Fibroblast of skin of right biceps (primary cell): ENCODE measurements at places on chromosomes 13 and 19.

DNA sequence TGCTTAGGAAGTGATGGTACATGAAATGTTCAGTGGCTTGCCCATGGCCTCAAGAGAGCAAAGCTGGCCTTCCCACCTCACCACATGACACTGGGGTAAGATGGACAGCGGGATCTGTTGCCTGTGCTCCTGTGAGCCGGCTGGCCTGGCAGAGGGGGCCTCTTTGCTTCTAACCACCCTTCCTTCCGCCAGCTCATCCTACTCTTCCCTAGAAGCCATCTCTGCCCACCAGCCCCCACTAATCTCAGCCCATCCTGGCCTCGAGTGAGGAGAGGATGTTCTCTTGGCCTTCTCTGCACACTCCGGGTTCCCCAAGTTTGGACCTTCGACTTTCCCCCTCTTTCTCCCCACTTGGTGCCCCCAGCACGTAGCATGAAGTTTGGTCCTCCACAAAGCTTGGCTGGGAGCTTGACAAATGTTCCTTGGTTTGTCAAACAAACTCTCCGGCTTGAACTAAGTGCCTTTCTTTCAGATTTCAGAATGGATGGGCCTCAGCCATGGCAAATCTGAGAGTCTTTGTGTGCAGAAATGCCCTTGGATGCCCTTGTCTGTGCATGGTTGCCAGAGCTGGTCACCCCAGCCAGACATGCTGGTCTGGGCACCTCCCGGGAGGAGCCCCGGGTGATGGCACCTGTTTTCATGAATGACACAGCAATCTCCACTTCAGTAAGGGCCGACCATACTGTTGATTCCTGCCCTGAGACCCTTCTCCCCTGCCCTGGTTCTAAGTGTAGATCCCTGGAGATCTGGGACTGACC is 145.5 kb downstream of the URI1 start:
- DNase-seq, result no peak

DNA sequence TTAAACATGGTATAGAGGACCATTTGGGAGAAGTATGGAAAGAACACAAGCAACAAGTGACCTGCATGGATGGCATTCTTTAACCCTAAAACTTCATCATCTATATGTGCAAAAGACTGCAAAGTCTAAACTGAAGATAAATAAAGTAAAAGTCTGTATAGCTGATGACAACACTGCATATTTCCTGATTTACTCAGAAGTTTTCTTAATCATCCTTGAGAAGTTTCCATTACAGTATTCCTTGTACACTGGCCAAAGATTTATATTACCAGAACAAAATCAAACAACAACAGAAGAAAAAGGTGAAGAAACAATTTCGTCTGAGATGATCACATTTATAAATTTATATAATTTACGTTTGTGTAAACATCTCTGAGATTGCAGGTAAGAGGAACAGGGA is 805.7 kb downstream of the PCDH9 start:
- peak; percentile 73 for DNase-seq

DNA sequence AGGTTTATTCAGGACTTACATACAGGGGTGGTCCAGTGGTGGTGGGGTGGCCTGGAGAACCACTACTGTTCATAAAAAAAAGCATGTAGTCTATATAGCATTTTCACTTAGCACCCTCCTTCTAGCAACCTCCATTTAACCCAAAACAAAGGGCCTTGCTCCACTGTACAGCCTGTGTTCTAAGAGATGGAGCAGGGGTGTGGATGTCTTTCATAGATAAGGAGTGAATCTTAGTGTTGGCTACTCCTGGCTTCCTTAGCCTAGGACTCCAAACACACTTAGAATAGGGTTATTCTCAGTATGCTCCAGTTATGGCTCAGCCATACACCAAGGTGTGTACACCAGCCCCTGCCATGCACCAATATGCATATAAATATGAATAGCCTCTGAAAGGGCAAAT is 95.2 kb downstream of the ELF1 start:
- no peak for DNase-seq

DNA sequence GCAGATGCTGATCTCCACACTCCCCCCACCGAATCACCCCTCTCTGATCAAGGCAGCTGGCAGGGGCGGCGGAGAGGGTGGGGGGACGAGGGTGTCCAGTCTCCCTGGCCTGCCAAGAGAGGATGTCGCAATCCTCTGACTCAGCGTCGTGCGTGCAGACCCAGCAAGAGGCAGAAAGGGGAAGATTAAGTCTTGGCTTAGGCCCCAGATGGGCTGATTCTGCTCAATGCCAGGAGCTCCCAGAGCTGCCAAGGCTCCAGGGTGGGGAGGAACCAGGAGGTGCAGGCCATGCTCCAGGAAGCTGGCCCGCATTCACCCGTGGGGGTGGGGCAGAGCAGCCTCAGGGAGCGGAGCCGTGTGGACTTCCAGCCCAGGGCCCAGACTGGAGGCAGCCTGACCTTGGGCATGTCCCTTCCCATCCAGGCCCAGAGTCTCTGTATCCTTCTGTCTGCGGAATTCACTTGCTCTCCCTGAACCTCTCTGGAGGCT is 6.6 kb upstream of the BCL3 start:
- DNase-seq, result peak; percentile 100

GRCh38 chr19:48511800-48512503 is at the start of gene LMTK3:
LMTK3 (minus strand) TSS chr19:48511835; CDS start chr19:48511576, 259 bp downstream.
- peak; percentile 68 for DNase-seq

GRCh38 chr13:51270623-51271415 is 48.6 kb downstream of the FAM124A start:
- DNase-seq, result no peak

GRCh38 chr19:664913-665443 is 2.0 kb upstream of the RNF126 start:
- DNase-seq, result peak; percentile 74

- no peak for DNase-seq
Measured at GRCh38 chr13:110503979-110504499, 57.5 kb downstream of the RAB20 start.

DNA sequence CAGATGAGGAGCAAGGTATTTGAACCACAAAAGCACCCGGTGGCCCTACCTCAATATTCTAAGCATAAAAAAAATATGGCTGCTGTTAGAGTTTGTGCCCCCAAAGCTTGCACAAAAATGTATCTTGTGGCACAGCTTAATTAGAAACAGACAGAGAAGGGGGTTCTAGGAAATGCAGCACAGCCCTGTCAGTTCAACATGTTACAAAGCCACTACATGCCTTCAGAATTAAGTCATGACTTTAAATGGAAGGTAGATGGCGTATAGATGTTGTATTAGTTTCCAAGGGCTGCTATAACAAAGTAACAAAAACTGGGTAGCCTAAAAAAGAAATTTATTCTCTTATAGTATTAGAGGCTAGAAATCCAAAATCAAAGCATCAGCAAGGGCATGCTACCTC is 703.8 kb downstream of the DIAPH3 start:
- DNase-seq, result peak; percentile 81

- DNase-seq, result peak; percentile 84
Measured at GRCh38 chr13:60583911-60584753, 187.1 kb downstream of the TDRD3 start.

DNA sequence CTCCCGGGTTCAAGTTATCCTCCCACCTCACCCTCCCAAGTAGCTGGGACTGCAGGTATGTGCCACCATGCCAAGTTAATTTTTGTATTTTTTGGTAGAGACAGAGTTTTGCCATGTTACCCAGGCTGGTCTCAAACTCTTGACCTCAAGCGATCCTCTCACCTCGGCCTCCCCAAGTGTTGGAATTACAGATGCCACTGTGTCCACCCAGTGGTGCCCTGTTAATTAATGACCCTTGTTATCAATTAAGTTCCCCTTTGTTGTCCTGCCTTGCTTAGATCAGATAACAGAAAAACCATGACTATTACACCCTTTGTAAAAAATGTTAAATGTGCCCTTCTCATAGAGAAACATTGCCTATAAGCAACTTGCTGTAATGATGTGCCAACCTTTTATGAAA is 34.4 kb upstream of the IGFL1 start:
- no peak for DNase-seq

DNA sequence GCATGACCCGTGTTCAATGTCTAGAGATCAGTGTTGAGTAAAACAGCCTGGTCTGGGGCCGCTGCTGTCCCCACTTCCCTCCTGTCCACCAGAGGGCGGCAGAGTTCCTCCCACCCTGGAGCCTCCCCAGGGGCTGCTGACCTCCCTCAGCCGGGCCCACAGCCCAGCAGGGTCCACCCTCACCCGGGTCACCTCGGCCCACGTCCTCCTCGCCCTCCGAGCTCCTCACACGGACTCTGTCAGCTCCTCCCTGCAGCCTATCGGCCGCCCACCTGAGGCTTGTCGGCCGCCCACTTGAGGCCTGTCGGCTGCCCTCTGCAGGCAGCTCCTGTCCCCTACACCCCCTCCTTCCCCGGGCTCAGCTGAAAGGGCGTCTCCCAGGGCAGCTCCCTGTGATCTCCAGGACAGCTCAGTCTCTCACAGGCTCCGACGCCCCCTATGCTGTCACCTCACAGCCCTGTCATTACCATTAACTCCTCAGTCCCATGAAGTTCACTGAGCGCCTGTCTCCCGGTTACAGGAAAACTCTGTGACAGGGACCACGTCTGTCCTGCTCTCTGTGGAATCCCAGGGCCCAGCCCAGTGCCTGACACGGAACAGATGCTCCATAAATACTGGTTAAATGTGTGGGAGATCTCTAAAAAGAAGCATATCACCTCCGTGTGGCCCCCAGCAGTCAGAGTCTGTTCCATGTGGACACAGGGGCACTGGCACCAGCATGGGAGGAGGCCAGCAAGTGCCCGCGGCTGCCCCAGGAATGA is 1.5 kb upstream of the CEACAM5 start:
- DNase-seq, result peak; percentile 21

DNA sequence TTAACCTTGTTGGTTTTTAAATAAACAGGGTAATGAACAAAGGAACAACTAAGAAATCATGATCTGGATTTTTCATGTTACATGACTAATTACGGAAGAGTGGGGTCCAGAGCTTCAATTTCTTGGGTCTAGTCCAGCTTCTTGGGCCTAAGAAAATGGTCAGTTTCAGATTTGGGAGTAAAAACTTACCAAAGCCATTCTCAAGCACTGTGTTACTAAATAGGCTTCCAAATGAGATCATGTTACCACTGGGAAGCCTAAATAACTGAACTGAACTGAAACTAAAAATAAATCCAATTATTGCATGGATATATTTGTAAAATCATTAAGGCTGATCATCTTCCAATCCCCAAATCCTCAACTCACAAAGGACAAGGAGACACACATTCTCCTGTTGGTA is 13.9 kb downstream of the TBC1D4 start:
- DNase-seq, result no peak

GRCh38 chr13:31982124-31982523 is 49.5 kb upstream of the FRY start:
- peak; percentile 40 for DNase-seq

- peak; percentile 87 for DNase-seq
Measured at GRCh38 chr19:46661735-46662592, 982 bp upstream of the DACT3 start.

DNA sequence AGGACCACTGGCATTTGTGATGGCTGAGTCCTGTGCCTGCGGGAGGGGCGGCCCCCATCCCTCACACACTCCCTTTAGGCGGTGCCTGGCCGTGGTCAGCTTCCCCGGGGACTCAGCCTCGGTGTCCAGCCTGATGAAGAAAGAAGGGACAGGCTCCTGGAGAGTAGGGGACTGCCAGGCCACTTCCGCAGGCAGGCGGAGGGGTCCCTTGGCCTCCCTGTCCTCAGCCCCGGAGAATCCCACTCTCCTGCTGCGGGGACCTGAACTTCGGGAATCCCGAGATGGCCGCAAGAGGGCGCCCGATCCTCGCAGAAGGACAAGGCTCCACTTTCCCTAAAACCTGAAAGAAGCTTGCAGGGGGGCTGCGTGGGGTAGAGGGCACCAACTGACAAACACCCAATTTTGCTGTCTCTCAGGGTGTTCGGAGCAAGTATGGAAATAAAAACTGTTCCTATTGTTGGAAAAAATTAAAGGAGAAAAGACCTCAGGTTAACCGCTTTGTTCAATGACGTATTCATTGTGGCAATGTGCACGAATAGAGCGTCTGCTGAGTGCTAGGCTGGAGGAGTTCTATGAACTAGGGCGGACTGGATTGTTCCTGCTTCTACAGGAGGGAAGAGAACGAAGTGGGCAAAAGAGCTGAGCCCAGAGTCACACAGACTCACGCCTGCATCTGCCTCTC is 297.3 kb downstream of the ZNF536 start:
- peak; percentile 34 for DNase-seq

DNA sequence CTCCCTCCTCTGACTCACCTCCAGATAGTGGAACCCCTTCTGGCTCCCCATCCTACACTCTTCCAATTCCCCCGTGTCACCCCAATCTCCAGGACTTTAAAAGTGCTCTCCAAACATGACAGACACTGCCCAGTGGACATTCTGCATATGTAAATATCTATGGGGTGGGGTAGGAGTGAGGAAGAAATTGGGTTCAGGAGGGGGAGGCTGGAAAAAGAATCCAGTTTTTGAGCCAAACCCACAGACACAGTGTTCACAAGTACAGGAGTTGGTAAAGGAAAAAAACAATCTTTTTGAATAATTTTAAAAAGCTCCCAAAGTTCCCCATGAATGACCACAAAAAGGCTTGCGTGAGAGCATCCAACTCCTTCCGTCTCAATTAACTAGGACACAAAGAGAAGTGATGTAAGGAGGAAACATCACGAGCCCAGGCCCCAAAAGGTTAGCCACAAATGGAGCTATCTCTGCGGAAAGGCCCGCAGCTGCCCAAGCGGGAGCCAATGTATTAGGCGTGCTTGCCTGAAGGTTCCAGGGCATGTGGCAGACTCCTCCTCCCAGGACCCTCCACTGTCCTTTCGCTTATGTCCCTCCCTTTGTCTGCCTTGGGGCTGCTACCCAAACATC is 18.0 kb downstream of the ZC3H4 start:
- DNase-seq, result no peak

GRCh38 chr19:49061445-49061844 is 3.2 kb downstream of the NTF4 start:
- DNase-seq, result no peak

GRCh38 chr19:27793128-27793643 is 1419.8 kb downstream of the UQCRFS1 start:
- DNase-seq, result peak; percentile 76

- no peak for DNase-seq
Measured at GRCh38 chr19:9354651-9355050, 8.2 kb upstream of the ZNF177 start.

- peak; percentile 75 for DNase-seq
Measured at GRCh38 chr13:114044486-114044885, 70.6 kb upstream of the C13orf46 start.

DNA sequence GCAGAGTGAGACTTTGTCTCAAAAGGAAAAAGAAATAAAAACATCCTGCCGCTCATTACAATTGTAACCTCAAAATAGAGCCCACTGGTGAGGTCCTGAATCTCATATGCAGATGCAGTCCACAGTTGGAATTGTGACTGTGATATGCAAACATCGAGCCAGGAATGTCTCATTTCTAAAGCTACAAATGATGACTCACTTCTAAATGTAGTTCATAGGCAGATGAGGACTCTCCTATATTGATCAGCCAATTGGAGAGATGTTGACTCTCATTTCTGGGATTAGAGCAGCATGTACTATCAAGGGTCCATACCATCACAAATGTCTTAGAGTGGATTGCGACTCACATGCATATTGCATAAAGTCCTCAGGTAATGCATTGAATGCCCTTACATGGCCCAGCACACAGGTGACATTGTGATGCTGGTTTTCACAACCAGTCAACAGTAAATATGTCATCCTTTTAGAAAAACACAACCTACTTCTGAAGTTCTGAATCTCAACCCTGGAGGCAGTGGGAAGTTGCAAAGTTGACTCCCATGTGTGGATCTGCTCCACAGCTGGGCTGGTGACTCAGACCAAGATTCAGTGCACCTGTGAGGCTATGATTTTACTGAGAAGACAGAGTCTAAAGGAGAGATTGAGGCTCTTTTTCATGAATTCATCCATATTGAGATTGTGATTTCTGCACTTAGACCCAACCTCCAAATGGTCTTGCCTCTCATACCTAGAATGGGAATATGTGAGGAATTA is 16.9 kb upstream of the ZNF254 start:
- no peak for DNase-seq

GRCh38 chr19:13037731-13038130 is 42.5 kb downstream of the NFIX start:
- no peak for DNase-seq
